ENCODE measurements at places on chromosomes 12 and 14.

- DNase-seq = no peak
These were observed 4.6 kb downstream of the KRT80 start for GRCh38 chr12:52187206-52187605.

DNA sequence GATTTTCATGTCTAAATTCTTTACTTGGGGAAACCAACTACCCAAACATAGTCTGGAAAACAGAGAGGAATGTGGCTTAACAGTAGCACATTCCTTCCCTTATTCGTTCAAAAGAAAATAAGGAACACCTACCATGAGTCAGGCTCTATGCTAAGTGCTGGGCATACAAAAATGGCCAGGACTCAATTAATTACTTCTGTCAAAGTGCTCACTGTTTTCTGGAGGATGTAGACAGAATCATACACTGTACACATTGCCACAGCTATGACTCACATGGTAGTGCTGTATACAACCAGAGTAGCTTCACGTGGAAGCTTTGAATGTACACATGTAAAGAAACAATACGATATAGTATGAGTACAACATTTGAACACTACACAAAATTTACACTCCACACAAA lies 50.1 kb downstream of the SLC25A21 start:
- no peak for DNase-seq

DNA sequence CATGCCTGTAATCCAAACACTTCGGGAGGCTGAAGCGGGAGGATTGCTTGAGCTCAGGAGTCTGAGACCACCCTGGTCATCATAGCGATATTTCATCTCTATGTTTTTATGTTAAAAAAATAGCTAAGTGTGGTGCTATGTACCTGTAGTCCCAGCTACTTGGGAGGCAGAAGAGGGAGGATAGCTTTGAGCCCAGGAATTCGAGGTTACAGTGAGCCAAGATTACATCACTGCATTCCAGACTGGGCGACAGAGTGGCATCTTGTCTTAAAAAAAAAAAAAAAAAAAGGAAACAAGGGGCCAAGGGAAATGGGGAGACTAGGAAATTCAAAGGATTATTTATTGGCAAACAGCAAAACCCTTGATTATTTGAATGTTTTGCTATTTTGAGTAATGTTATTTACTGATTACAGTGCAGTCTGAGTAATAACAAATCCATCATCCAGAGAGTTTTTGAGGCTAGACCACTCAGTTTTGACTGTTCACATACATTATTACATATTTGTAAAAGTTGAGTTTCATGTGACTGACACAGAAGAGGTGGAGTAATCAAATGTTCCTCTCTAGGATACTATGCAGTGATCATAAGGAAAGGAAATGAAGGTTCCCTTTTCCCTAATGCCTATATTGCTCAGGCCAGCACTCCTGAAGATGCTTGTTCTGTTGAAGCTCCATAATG lies 40.8 kb downstream of the PRKCH start:
- DNase-seq = no peak

- DNase-seq = no peak
These were observed 211.1 kb downstream of the GLT1D1 start for GRCh38 chr12:129064209-129064855.

- DNase-seq = no peak
These were observed 44.8 kb downstream of the WDR20 start for GRCh38 chr14:102184316-102185035.

GRCh38 chr12:119307747-119308146 lies 26.8 kb upstream of the CCDC60 start:
- DNase-seq = no peak

DNA sequence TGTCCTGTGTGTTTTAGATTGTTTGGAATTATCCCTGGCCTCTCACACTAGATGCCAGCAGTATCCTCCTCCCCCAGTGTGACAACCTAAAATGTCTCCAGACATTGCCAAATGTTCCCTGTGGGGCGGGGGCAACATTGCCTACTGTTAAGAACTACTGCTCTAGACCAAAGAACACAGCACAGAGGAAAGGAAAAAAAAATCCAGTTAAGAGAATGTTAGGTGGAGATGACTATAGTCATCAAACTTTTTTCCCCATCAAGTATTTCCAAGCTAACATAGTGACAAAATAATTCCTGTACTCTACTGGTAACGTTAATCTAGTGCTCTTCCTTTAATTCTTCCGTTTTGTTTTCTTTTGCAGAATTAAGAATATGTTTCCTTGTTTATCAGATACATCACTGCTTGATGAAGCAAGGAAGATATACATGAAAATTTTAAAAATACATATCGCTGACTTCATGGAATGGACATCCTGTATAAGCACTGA lies 3.5 kb downstream of the CDKN1B start:
- no peak for DNase-seq

GRCh38 chr12:9741726-9742125 lies 8.8 kb upstream of the CLECL1 start:
- DNase-seq = peak; percentile 20
